PC-3 (cell line): ENCODE measurements at places on chromosomes 7 and 10.

- no peak for DNase-seq
Measured at GRCh38 chr10:132058793-132059759, 6.7 kb upstream of the JAKMIP3 start.

- DNase-seq = no peak
Measured at GRCh38 chr10:8502573-8502972, 448.1 kb downstream of the GATA3 start.

GRCh38 chr7:46705386-46706255 is 784.5 kb upstream of the IGFBP3 start:
- no peak for DNase-seq

DNA sequence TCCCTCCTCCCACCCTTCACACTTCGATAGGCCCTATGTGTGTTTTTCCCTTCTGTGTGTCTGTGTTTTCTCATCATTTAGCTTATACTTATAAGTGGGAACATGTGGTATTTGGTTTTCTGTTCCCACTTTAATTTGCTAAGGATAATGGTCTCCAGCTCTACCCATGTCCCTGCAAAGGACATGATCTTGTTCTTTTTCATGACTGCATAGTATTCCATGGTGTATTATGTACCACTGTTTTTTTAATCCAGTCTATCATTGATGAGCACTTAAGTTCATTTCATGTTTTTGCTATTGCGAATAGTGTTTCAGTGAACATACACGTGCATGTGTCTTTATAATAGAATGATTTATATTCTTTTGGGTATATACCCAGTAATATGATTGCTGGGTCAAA is 46.3 kb upstream of the GNAT3 start:
- DNase-seq = no peak

GRCh38 chr10:14758994-14759664 is 15.6 kb downstream of the FAM107B start:
- peak; percentile 7 for DNase-seq

GRCh38 chr7:2540133-2540532 is 15.2 kb downstream of the BRAT1 start:
- DNase-seq = no peak

GRCh38 chr10:119477444-119477843 is 65.1 kb downstream of the RGS10 start:
- DNase-seq = no peak

GRCh38 chr10:68870545-68871104 is 30.5 kb upstream of the DDX50 start:
- DNase-seq = no peak

GRCh38 chr7:140646931-140647647 is 6.5 kb upstream of the DENND2A start:
- DNase-seq = no peak

DNA sequence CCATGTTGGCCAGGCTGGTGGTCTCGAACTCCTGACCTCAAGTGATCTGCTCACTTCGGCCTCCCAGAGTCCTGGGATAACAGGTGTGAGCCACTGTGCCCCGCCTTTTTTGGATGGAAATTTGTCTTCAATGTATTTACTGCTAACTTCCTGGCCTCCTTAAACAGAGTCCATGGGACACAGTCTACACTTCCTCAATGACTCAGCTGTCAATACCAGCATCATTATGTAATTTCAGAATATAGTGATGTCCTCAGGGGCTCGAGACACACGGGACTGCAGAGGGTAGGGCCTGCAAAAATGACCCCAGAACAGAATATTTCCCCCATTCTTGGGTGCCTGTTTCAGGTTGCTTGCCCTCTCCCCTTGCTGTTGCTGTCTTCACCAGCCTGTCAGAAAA is 31.1 kb downstream of the CAMK2G start:
- DNase-seq = peak; percentile 80

- peak; percentile 7 for DNase-seq
Measured at GRCh38 chr10:13503745-13504463, 24.9 kb downstream of the BEND7 start.

GRCh38 chr7:24828891-24829661 is 71.8 kb upstream of the GSDME start:
- DNase-seq = no peak

- DNase-seq = peak; percentile 72
Measured at GRCh38 chr7:48875045-48875916, 49.1 kb upstream of the CDC14C start.

- DNase-seq = no peak
Measured at GRCh38 chr7:105355701-105356100, 33.0 kb downstream of the SRPK2 start.

- DNase-seq = no peak
Measured at GRCh38 chr10:18399158-18399557, 252.2 kb downstream of the NSUN6 start.

DNA sequence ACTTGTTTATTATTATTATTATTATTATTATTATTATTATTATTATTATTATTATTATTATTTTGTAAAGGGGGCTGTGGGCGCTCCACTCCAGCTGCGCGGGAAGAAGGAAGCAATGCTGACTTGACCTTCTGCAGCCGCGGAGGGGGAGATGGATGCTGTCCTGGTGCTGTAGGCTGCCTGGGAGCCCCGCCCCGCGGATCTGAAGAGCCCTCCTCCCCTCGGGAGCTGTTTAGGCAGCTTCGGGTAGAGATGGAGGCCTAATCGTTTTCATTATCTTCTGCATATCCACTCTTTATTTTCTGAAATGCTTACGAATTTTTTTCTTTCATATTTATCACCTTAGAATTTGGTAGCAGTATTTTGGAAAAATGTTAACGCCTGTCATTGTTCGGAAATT is 101.2 kb upstream of the KLF6 start:
- no peak for DNase-seq

- no peak for DNase-seq
Measured at GRCh38 chr7:50710441-50711154, 72.1 kb downstream of the GRB10 start.

GRCh38 chr7:11213266-11213665 is 239.6 kb downstream of the PHF14 start:
- no peak for DNase-seq

DNA sequence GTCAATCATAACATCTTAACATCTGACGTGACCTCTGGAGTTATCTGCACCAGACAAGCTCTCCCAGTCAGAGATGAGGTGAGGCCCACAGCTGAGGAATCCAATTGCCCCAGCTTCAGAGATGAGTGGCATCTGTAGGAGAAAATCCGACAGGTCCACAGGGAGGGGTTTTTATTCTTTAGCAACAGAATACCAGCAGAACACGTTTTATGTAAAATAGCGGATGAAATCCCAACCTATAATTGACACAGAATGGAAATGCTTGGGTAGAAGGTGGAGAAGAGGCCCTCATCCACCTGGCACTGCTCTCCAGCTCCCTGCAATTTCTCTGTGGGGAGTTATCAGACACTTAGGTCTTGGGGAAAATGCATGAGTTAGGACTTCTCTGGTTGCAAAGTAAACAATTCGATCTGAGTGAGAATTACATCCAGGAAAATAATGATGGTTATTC is 144.2 kb upstream of the NRP1 start:
- DNase-seq = no peak

GRCh38 chr7:114126095-114126494 is 207.3 kb upstream of the PPP1R3A start:
- no peak for DNase-seq

GRCh38 chr10:521261-522250 is 167.9 kb downstream of the DIP2C start:
- DNase-seq = no peak

DNA sequence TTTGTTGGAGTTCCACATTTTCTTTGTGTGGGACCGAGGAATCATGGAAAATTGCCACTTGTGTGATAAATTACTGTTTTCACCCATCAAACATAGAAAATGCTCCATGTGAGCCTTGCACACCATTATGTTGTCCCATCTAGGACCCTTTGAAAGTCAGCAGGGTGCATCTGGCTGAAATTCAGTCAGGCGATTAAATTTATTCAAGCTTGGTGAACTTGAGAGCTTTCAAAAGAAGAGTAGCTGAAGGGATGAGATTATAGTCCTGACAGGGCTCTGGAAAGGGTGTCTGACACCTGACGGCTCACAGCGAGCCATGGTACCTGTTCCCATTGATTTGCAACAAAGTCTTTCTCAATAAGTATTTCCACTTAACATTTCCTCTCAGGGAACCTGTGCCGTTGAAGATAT is 399.7 kb upstream of the ETV1 start:
- DNase-seq = no peak

- DNase-seq = peak; percentile 30
Measured at GRCh38 chr10:22505911-22506685, 160.8 kb downstream of the SPAG6 start.

DNA sequence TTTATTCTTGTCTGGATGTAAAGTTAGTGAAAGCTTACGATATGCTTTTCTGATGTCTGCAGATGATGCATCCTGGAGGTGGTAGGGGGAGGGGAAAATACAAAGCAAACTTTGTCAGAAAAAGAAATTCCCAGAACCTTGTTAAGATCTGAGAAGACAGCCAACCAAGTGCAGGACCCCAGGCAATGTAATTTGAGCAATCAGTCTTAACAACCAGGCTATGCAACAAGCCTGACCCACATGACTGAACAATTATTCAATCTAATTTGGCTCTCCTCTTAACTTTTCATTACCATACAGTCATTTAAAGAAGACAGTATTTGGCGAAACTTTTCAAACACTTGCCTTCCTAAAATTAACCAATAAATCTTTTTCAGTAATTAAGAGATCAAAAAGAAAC is 74.5 kb downstream of the DNAJC1 start:
- DNase-seq = peak; percentile 40

DNA sequence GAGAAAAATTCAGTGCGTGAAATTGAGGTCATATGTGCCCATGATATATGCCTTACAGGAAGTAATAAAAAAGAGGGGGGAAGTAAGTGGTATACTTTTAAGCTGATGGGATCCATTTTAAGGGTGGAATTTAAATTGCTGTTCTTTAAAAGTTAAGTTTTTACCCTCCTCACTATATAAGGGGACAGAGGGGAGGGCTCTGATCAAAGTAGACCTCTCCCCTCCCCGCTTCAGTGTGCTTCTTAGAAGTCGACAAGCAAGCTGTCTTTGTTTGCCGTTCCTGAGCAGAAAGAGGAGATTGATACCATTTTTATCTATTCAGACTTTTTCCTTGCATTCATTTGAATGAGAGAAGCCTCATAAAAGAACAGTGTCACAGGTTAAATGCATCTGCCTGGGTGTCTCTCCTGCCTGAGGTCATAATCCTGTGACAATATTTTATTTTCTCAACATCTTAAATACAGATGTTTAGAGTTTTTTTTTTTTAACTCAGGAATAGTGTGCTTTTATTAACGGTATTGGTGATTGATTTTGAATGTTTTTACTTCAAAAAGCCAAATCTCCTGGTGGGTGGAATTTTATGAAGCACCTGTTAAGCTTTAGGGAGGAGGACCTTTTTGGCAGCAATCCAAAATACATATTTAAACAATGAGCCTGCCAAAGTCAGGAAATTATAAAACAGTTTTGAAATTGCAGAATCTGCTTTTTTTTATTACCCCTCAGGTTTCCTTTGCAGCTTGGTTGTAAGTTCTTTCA is 141.7 kb downstream of the KAT6B start:
- peak; percentile 100 for DNase-seq

- no peak for DNase-seq
Measured at GRCh38 chr7:43768201-43768886, 9.9 kb downstream of the BLVRA start.

- no peak for DNase-seq
Measured at GRCh38 chr7:13952921-13953320, 36.5 kb downstream of the ETV1 start.

DNA sequence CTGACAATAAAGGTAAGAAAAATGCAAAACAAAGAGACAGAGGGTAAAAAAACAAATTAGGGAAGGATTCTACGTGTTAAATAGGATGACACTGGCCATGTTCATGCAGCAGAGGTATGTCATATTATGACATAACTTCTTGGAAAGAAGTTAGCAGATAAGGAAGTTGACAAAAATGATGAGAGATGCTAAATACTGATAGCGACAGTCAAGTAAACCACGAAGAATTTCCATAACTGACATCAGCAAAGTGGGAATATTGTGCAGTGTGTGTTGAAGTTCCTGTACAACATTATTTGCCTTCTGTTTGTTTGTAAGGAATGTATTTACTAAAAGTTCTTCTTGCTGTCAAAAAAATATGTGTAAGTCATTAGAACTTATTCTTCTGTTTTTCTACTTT is 29.5 kb downstream of the MDH2 start:
- no peak for DNase-seq

DNA sequence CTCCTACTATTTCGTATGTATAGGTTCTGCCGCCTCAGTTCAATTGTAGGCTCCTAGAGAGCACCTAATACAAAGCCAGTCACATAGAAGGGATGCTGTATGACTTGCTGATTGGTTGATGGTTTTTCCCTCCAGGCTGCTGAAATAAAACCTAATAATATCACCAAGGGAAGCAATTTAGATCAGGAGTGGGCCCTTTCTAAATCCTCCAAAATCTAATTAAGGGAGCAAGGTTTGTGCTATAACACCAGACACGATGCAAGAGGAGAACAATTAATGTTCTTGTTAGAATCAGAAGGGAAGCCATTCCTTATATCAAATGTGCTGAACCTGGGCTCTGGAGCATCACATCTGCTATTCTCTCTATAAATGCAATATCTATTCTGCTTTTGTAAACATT is 42.0 kb upstream of the SLC13A1 start:
- DNase-seq = no peak

GRCh38 chr7:20010877-20011276 is 206.3 kb downstream of the MACC1 start:
- DNase-seq = no peak

DNA sequence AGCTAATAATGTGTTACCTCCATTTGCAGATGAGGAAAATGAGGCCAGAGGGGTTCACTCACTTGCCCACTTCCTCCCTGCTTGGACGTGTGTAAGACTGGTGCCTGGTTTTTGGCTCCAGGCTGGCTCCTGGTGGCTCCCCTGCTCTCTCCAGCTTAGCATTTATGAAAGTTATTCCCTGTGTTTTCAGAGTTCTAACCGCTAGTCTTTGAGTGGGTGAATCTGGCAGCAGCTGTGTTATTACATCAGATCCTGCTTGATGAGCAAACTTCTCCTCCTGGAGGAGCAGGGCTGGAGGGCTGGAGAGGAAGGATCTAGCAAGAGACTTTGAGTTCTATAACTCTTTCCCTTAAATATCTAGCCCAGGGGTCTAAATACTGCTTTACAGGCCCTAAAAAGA is 80.9 kb upstream of the AGBL3 start:
- DNase-seq = no peak

DNA sequence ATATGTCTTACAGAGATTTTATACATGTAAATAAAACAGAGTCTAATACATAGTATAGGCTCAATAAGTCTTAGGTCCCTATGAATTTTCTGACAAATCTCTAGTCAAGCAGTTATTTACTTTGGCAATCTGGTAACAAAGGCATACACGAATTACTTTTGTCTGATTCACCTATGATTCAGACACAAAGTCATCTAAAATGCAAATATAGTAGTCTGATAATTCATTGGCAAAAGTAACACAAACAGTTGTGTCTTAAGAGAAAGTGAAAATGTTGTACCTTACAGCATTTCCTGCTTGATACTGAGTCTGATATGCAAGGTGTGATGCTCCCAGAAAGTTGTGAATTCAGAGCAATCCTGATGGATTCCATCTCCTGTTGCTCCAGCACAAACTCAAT is 209.4 kb upstream of the PRSS1 start:
- DNase-seq = peak; percentile 92
